ENCODE measurements at places on chromosomes 1 and 21.

DNA sequence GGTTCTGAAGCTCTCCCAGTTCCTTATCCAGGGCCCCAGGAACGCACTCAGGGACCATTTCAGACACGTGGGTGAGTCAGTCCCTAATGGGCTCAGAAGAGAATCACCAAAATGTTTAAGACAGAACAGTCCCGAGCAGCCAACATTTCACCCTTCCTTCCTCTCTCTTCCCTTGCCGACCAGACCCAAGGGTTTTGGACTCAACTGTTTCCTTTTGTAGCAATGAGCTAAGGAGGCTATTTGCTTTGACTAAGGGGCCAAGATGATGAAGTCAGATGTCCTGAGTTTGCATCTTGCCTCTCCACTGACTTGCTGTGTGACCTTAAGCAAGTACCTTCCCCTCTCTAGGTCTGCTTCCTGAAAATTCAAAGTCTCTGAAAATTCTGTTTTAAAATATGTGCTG is 472.3 kb upstream of the VAMP3 start:
- DNase-seq, result no peak

- DNase-seq, result no peak
Measured at GRCh38 chr1:200938955-200939354, 44.3 kb downstream of the INAVA start.

DNA sequence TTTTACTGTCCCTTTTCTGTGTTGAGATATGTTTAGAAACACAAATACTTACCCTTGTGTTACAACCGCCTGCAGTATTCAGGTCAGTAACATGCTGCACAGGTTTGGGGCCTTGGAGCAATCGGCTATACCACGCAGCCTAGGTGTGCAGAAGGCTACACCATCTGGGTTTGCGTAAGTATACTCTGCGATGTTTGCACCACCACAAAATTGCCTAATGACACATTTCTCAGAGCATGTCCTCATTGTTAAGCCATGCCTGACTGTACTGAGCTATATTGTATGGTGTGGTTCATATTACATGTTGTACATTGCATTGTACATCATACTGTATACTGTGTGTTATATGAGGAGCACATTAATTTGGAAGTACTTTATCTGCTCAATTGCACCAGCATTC is 247.4 kb downstream of the RHOU start:
- no peak for DNase-seq

DNA sequence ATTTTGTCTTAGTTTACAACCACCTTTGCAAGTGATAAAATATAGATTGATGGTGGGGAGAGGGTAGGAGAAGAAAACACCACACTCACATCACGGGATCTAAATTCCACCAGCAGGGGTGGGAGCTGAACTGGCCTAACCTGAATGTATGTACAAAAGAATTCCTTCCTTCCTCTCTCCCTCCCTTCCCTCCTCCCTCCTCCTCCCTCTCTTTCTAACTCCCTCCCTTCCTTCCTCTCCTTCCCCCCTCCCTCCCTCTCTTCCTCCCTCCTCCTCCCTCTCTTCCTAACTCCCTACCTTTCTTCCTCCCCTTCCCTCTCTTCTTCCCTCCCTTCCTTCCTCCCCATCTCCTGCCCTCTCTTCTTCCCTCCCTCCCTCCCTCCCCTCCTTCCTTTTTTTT is 40.2 kb downstream of the HIVEP3 start:
- DNase-seq, result no peak

- no peak for DNase-seq
Measured at GRCh38 chr1:90945287-90945686, 76.5 kb downstream of the ZNF644 start.

GRCh38 chr1:224267925-224268324 is 62.0 kb downstream of the NVL start:
- no peak for DNase-seq

DNA sequence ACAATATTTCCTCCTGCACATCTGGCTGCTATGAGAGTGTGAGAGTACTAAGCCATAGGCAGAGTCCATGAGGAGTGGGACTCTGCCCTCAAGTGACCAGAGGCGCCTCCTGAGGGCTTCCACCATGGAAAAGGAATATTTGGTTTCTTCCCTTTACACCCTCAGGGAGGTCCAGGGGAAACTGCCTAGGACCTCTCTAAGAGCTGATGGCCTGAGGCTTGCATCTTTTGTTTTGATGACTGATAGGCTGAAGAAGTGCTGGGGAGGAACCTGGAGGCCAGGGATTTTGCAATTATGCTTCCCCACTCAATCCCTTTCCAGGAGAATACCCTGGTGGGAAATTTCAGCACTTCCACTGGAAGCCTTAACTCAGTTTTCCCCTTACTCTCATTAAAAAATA is 111.0 kb downstream of the PBX1 start:
- DNase-seq, result no peak

GRCh38 chr21:32278103-32278502 is 746 bp downstream of the MIS18A start:
- no peak for DNase-seq

GRCh38 chr21:38664841-38665240 is 140.9 kb upstream of the ETS2 start:
- DNase-seq, result no peak

- DNase-seq, result peak; percentile 49
Measured at GRCh38 chr1:161139766-161140165, 7.3 kb upstream of the DEDD start.

DNA sequence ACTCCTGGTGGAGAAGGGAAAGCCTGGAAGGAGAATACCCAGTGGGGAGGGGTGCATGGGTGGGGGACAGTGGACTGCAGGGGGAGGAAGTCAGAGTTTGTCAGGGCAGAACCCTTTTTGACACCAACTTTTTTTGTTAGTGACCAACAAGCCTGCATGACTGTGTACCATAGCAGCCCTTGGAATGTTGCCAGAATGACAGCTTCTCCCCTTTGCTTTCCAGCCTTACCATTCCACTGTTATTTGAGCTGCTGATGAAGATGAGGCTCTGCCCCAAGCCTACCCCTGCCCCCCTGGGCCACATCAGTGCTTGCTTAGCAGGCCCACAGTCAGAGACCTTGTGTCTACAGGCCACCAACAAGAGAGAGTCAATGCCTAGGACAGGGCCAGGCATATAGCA is 341.2 kb downstream of the HHAT start:
- no peak for DNase-seq
